ENCODE measurements at places on chromosomes 11 and 22. TPM values are rescaled to one million over a fixed set of nuclear protein-coding genes. Genes with fewer than 3 reads are reported as not detected.

Gene RAB39A
- not detected for total RNA-seq

Gene POU2AF1
- total RNA-seq: 35.2 TPM

Gene SHANK3
- total RNA-seq: 0.16 TPM

Gene PARVA
- total RNA-seq: not detected

Gene MRGPRE
- not detected for total RNA-seq

Gene KRTAP5-3
- total RNA-seq: not detected

Gene KRTAP5-11
- not detected for total RNA-seq

Gene C11orf87
- total RNA-seq: not detected

Gene CYB5R2
- total RNA-seq: 4.5 TPM

Gene OR5P2
- total RNA-seq: not detected

Gene GLB1L3
- total RNA-seq: 15.4 TPM

Gene OR5D14
- total RNA-seq: not detected

Gene NAALAD2
- total RNA-seq: not detected

Gene TUBA8
- total RNA-seq: 1.8 TPM

Gene OR52A1
- total RNA-seq: not detected

Gene DEPDC7
- 0.82 TPM for total RNA-seq
